ENCODE measurements at places on chromosomes 4 and X.

GRCh38 chrX:97384685-97385084, 501.0 kb downstream of the RPA4 start:
- DNase-seq = no peak

GRCh38 chr4:70298051-70298450, 36.7 kb upstream of the CABS1 start:
- DNase-seq = no peak

- DNase-seq = no peak
Observed at GRCh38 chr4:110654254-110654635, 31.4 kb upstream of the PITX2 start.

DNA sequence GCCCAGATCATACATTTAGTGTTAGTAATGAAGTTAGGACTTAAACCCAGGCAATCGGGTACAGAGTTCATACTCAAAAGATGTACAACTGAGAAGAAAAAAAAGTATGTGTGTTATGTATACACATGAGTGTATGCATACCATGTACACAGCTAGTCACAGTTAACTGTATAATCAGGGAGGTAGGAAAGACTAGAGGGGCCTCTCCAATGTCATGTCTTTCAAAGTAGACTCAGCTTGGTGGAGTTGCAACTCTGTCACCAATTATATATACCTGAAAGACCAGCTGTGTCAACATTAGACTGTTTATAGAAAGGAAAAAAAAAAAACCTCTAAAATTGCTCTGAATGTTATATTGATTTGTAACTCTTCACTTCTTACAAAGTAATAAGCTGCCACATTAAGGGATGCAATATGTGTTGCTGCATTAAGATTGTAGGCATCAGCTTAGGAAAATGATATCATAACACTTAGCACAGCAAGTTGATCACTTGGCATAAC, 167.5 kb downstream of the DCTD start:
- DNase-seq = no peak

GRCh38 chrX:70044541-70045245, 5.0 kb downstream of the AWAT2 start:
- no peak for DNase-seq

GRCh38 chrX:40734971-40735324, 394 bp downstream of the MED14 start:
- no peak for DNase-seq

- no peak for DNase-seq
Observed at GRCh38 chr4:149266301-149266700, 549.3 kb downstream of the IQCM start.

GRCh38 chrX:32395878-32396277, 815.5 kb downstream of the DMD start:
- no peak for DNase-seq

- DNase-seq = no peak
Observed at GRCh38 chr4:189548484-189549125, 392.1 kb upstream of the FRG1 start.

DNA sequence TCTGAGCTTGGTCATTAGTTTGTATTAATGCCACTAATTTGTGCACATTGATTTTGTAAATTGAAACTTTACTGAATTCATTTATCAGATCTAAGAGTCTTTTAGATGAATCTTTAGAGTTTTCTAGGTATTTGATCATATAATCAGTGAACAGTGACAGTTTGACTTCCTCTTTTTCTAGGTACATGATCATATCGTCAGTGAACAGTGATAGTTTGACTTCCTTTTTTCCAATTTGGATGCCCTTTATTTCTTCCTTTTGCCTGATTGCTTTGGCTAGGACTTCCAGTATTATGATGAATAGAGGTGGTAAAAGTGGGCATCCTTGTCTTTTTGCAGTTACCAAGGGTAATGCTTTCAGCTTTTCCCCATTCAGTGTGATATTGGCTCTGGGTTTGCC, 421.4 kb upstream of the CPXCR1 start:
- no peak for DNase-seq

GRCh38 chr4:85632981-85633380, 158.0 kb downstream of the ARHGAP24 start:
- DNase-seq = no peak

DNA sequence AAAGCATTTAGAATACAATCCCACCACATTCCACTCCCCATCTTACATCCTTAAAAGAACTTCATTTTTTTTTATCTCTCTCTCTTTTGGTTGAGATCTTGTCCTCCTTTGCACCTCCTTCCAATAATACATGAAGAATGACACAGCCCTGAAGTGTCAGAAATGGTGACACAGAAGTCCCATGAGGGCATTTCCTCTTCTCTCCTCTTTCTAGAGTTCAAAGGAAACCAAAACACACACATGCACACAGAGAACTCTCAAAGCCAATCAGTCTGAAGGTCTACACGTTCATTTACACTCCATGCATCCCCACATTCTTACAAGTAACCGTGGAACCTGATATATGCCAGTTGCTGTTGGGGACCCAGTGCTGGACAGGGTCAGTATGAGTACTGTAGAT, 450.7 kb downstream of the HNRNPD start:
- DNase-seq = no peak

GRCh38 chr4:73222466-73223257, 35.9 kb downstream of the ANKRD17 start:
- DNase-seq = peak; percentile 84

DNA sequence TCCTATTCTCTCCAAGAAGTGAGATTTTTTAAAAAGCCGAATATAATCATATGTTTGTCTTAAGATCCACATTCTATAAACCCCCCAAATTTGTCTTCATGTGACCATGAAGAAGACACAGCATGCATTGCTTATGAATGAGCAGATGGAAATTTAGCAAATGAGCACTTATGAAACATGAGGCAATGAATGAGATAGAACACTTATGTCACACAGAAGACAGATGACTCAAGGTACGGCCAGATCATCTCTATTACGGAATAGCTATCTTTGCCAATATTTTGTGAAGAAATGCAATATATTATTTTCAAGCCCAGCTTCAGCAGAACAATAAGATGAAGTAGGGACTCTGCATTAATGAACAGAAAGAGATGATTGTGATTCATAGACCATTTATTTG, 21.4 kb downstream of the PHEX start:
- DNase-seq = no peak
